Mesothelial cell of epicardium (in vitro differentiated cells): ENCODE measurements at places on chromosomes 4 and X.

DNA sequence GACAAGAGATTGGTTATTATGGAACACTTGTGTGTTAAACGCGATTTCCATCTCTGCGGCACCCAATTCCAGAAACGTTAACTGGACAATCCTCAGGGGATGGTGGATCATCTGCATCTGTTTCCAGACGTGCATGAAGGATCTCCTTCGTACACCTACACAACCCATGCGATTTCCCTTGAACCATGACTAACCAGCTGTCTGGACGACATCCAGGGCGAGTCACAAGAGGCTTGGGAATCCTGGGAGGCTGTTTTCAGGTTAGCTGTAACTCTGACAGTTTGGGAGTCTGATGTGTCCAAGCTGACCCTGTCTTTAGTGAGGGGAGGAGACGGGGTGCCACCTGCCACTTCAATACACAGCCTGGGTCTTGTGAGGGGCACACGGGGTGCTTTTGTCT lies 84.5 kb downstream of the GATB start:
- no peak for DNase-seq

- no peak for DNase-seq
These were observed 153.2 kb upstream of the FRG1 start for GRCh38 chr4:189787216-189788031.

DNA sequence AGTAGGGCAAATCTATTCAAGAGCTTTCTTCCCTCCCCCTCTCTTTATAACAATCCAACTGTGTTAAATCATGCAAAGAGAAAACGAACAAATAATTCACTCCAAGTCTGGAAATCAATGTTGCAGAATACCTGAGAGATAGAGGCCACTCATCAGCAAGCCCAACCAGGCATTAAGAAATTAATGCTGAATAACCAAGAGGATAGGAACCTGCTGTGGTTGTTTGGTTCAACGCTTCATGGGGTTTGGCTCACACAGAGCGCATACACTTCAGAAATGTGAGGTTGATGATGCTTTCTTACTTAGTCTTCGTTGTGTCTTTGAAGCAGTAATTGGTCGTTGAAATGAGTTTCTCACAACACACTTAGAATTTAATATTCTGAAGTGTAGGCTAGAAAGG lies 1540.0 kb upstream of the PABPC4L start:
- DNase-seq = no peak

DNA sequence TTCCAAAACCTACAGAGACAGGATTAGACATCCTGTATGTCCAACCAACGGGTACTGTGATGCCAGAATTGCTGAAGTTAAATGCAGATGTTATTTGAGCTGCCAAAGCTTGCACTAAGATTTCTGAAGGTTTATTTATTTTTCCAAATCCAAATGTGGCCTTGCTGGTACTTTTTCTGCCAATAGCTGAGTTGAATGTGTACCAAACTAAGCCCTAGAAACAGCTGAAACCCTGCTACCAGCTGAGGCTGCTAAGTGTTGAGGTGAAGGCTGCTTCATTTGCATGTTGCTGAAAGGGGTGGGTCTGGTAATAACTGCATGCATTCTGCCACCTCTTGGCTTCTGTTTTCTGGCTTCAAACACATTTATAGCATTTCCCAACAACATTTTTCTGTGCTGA lies 366.5 kb downstream of the FAT4 start:
- DNase-seq = no peak

DNA sequence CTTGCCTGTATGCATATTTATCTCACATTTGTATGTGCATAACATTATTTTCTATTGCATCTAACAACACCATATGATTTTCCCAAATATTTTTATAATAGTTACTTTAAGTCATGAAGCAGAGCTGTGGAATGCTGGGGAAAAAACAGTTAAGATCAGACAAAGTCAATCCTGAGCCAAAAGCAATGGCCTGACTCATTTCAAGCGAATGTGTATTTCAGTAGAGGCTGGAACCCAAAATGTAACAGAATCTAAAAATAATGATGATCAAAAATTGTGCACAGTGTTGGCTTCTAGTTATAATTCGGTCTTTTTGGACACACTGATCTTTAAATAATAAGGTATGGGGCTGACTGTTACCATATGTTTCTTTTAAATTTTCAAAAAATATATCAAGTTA lies 516.2 kb upstream of the ADGRL3 start:
- DNase-seq = no peak

DNA sequence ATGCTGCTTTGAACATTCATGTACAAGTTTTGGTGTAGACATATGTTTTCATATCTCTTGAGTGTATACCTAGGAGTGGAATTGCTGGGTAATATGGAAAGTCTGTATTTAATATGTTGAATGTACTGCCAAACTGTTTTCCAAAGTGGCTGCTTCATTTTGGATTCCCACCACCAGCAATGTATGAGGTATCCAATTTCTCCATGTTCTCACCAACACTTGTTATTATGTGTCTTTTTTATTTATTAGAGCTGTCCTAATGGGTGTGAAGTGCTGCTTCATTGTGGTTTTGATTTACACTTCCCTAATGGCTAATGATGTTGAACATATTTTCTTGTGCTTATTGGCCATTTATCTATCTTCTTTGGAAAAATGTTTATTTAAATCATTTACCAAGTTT lies 60.4 kb downstream of the BCOR start:
- no peak for DNase-seq

GRCh38 chr4:71095545-71095944 lies 102.1 kb downstream of the DCK start:
- DNase-seq = no peak

DNA sequence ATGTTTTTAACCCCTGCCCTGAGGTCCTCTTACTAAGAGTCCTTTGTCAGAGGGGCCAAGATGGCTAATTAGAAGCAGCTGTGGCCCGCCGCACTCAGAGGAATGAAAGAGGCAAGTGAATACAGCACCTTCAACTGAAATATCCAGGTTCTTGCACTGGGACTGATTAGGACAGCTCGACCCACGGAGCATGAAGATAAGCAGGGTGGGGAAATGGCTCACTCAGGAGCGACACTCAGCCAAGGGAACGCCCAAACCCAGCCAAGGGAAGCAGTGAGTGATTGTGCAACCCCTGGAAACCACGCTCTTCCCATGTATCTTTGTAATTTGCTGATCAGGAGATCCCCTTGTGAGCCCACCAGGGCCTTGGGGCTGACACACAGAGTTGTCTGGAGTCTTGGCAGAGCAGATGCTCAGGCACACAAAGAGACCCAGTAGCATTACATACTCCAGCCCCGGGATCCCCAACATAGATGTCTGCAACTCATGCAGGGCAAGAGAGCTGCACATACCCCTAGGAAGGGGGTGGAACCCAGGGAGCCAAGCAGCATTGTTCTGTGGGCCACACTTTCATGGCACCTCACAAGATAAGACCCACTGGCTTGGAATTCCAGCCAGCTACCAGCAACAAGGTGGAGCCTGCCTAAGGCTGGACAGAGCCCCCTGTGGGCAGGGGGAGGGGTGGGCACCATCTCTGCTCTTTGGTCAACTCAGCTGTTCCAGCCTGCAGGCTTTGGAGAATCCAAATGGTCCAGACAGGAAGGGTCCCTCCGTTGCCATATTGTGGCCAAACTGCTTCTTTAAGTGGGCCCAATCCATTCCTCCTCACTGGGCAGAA lies 23.3 kb downstream of the F8A3 start:
- no peak for DNase-seq

- DNase-seq = peak; percentile 53
These were observed 286.2 kb upstream of the TET2 start for GRCh38 chr4:104860238-104861123.

- no peak for DNase-seq
These were observed 198.7 kb upstream of the NOCT start for GRCh38 chr4:138816875-138817274.

- DNase-seq = no peak
These were observed 229.2 kb downstream of the PTTG2 start for GRCh38 chr4:38189445-38189844.

DNA sequence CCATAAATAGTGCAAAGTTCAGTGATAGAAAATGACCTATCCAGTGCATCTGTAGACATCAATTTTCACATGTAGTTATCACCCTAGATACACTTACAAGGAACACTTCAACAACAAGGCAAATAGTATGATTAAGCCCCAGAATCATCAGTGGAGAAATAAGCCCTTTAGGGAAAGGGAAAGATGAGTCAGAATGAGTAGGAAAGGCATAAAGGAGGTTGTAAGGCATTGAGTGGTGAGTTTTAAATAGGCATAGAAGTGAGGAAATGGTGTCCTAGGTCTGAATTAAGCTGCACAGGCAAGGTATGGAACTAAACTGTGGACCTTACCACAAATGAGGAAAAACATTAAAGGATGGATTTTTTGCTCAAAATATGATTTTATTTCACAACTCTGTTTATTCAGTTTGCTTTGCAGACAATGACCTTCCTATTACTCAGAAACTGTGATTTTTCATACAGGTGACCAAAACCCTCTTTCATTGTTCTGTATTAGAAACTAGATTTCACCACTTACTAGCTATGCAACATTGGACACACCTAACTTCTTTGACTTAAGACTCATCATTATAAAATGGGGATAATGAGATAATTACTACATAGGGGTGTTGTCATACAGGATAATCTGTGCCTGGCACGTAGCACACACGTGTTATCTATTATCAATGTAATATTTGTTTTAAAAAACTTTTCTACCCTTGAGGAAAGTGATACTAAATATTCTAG lies 57.0 kb upstream of the MAP9 start:
- no peak for DNase-seq

- no peak for DNase-seq
These were observed 232.4 kb downstream of the PPP3CA start for GRCh38 chr4:101114936-101115372.

- DNase-seq = no peak
These were observed 484.7 kb downstream of the PCDH7 start for GRCh38 chr4:31204874-31205273.

GRCh38 chrX:30904186-30904585 lies 15.1 kb upstream of the TAB3 start:
- no peak for DNase-seq

GRCh38 chrX:153816831-153817690 lies 13.3 kb downstream of the PDZD4 start:
- DNase-seq = no peak

DNA sequence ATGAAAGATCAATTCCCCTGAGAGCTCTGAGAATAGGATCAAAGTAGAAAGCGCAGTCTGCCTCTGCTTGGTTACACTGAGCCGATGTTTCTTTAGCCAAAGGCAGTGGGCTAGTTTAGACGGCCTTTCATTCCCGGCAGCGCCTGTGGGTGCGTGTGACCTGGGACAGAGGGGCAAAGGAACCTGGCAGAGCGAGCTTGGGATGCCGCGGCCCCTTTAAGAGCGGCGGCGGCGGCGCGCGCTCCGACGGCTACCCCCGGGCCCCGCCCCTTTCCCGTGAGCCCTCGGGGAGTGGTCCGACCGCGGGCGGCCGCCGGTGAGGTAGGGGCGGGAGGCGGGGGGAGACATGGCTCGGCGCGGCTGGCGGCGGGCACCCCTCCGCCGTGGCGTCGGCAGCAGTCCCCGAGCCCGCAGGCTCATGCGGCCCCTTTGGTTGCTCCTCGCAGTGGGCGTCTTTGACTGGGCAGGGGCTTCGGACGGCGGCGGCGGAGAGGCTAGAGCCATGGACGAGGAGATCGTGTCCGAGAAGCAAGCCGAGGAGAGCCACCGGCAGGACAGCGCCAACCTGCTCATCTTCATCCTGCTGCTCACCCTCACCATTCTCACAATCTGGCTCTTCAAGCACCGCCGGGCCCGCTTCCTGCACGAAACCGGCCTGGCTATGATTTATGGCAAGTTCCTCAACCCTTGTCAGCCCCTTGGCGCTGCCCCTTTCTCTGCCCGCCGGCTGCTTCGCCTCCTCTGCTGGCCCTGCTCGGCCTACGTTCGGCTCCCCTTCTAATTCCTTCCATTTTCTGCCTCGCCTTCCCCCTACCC lies at the start of gene SLC9A6:
Gene SLC9A6, plus strand, starts transcription at position 279 of the 816 bp plus-strand sequence. Its CDS starts 224 bp downstream, at position 503.
- peak; percentile 64 for DNase-seq

- no peak for DNase-seq
These were observed 97.1 kb upstream of the USP9X start for GRCh38 chrX:40988100-40988499.

DNA sequence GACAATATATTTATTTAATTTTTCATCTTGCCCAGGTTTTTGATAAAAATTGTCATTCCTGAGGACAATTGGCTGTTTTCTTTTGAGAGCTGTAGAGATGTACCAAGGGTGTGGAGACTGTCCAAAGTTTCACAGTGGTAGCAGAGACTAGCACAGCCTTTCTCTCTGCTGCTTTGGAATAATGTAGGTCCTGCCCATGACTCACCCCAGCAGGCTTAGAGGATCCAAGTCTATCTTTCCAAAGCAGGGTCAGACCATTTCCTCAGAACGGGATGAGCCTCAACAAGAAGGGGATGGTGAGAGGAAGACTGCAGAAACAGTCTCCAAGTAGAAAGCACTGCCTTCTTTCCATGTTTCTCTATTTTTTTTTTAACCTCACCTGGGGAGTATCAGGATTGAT lies 131.5 kb upstream of the RPL34 start:
- DNase-seq = no peak

- no peak for DNase-seq
These were observed 304.6 kb upstream of the TENM3 start for GRCh38 chr4:181938631-181939030.

GRCh38 chr4:132026166-132026565 lies 1122.9 kb upstream of the PCDH10 start:
- no peak for DNase-seq

GRCh38 chr4:11700751-11701226 lies 272.1 kb upstream of the HS3ST1 start:
- no peak for DNase-seq

DNA sequence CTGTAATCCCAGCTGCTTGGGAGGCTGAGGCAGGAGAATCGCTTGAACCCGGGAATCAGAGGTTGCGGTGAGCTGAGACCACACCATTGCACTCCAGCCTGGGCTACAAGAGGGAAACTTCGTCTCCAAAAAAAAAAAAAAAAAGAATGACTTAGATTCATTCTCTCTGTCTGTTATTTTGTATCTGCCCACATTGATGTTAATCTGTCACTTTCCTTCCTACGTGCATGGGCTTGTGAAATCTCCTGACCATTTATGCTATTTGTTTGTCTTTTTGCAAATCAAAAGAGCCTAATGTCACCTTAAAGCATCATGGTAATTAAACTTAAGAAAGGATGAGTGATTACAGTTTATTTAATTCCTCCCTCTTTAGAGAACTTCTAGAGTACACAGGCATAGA lies 27.4 kb downstream of the GAB1 start:
- DNase-seq = no peak

DNA sequence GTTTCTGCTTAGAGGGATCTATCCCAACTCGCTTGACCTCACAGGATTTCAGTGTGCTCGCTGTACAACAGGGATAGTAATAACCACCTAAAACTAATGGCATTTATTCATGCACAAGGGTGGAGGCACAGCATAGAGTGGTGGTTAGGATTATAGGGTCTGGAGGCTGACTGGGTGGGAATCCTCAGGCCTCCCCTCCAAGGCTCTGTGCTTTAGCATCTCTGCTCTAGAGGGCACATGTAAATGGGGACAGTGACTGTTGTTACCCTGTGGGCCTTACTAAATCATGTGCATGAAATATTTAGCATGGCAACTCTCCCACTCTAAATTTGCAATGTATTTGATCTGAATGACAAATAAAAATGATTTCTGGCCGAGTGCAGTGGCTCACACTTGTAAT lies 29.2 kb downstream of the VCX2 start:
- DNase-seq = no peak
